ENCODE measurements at places on chromosomes 1 and 21.
A peak's percentile ranks its signal among the peaks of the same experiment; 100 is the strongest.

- DNase-seq: no peak
Measured at GRCh38 chr1:154837672-154838171, 32.4 kb downstream of the KCNN3 start.

DNA sequence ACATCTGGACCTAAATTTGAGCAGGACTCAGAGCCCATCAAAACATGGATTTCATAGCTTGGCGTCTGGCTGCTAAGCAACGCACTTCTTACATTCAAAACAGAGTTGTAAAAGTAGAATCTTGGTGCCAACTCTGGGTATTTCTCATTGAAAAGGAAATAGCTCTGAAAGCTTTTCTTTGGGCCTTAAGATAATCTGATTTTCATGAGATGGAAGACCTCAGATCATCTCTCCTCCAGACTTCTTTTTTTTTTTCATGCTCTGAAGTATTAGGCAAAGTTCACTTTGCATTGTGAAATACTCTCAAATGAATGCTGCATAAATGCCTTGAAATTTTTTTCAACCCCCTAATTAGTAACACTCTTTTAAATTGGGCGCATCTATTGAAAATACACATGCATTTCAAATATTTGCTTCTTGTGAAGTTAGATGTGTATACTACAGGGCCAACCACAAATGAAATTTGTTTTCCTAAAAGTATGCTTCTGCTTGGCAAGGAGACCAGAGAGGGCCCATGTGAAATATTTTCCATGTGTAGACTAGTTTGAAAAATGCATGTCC is 4.2 kb downstream of the ADAMTS5 start:
- peak; percentile 53 for DNase-seq

DNA sequence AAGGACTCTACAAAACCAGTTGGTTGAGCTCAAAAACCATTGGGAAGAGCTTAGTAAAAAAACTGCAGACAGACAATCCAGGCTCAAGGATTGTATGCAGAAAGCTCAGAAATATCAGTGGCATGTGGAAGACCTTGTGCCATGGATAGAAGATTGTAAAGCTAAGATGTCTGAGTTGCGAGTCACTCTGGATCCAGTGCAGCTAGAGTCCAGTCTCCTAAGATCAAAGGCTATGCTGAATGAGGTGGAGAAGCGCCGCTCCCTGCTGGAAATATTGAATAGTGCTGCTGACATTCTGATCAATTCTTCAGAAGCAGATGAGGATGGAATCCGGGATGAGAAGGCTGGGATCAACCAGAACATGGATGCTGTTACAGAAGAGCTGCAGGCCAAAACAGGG is 104.0 kb upstream of the BMP8A start:
- DNase-seq: peak; percentile 93

GRCh38 chr1:87706203-87706602 is 377.5 kb downstream of the LMO4 start:
- peak; percentile 81 for DNase-seq

DNA sequence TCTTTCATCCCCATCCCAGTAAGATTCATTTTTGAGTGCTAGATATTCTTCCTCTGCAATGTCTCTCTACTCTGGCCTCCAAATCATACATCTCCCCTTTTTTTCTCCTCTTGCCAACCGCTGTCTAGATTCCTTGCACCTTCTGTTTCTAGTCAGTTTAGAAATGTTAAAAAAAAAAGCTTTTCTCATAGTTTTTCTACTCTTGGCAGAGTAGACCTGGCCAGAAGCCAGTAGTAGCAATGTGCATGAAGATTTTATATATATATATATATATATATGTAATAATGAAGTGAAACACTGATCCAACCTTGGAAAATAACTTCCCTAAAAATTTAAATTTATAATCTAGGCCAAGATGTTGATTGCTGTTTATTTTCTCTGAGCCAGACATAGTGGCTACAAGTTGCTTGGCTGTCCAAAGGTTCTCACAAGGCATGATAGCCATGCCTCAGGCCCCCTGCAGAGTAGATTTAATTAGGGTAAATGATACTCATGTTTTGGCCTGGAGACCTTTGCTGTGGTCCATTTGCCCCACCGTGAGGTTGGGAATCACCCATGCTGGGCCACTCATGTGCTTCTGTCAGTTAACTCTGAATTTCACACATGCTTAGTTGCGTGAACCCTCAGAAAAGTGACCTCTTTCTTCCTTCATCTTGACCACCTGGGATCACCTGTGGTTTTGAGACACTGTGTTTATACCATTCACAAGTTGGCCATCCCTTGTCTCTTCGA is 103.4 kb upstream of the KCNE2 start:
- DNase-seq: no peak

GRCh38 chr21:39198800-39199199 is 15.5 kb upstream of the PSMG1 start:
- DNase-seq: no peak

DNA sequence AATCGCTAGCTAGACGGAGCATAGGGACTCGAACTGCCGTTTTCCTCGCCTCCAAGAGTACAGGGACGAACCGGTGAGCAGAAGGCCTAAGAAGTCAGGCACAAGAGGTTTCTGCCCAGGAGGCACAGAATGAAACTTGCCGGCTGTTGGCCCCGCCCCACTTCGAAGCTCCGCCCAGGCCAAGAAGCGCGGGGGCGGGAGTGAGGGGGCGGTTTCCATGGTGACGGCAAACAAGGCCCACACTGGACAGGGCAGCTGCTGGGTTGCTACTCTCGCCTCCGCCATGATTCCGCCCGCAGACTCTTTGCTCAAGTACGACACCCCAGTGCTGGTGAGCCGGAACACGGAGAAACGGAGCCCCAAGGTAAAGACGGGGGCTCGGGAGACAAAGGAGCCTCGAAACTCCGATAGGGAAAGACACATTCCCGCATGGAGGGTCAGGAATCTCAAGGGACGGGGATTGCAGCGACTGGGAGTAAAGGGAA is at the start of gene DNALI1:
TSS of gene DNALI1 (plus strand) at position 229 of the 485 bp plus-strand sequence. CDS start at position 284, 55 bp downstream.
- peak; percentile 89 for DNase-seq

DNA sequence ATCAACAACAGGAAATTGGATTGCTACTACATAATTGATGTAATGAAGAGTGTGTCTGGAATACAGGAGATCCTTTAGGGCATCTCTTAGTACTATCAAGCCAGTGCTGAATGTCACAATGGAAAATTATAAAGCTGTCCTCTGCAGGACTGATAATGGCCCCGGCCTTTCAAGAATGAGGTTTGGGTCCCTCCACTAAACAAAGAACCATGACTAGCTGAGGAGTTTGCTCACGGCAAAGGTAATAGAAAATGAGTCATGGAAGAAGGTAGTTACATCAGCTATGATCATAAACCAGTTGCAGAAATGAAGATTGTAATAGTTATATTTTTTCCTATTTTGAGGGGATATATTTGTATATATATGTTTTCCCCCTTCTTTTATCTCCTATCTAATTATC is 145.8 kb downstream of the KCNJ6 start:
- no peak for DNase-seq

GRCh38 chr1:52007215-52008002 is 16.9 kb upstream of the RAB3B start:
- peak; percentile 53 for DNase-seq

DNA sequence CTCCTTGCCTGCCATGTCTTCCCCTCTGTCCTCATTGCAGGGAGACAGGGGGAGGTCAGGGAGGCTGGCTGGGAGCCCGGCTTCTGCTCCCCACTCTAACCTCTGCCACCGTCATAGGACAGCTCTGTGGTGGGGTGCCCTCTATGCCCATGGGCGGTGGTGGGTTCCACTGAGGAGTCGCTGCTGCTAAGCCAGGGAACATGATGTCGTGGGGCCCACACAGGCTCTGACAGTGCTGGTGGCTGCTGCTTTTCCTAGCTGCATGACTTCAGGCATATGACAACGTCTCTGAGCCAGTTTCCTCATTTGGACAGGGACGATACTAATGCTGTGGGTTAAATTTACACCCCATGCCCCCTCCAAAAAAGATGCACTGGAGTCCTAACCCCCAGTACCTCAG is 14.7 kb downstream of the KCNA10 start:
- DNase-seq: no peak

DNA sequence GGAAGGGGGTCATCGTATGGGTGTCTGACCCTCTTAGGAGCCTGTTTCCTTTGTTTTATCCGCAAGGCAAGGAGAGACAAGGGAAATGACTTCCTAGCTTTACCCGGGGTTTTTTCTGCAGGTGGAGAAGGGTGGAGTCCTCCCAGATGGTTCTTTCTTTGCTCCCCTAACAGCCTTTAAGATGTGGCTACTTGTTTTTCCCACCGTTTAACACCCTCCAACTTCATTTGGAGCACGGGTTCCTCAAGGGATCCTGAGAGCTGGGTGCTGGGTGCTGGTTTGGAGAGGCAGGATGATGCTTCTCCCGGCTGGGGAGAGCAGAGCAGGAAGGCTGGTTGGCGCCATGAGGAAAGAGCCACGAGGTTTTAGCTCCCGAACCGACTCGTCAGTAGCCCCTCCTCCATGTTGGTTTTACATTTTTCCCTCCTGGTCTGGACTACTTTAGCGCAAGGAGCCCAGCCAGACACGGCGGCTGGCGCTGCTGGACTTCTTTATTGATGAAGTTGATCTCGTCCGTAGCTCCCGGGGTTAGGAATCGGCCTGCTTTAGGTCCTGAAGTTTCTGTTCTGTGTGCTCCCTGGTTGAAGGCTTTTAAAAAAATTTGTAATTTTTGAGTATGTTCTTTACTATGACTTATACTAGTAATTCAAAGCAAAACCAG is 1.4 kb downstream of the UCK2 start:
- peak; percentile 86 for DNase-seq

- DNase-seq: no peak
Measured at GRCh38 chr1:220682901-220683576, 7.1 kb upstream of the C1orf115 start.

DNA sequence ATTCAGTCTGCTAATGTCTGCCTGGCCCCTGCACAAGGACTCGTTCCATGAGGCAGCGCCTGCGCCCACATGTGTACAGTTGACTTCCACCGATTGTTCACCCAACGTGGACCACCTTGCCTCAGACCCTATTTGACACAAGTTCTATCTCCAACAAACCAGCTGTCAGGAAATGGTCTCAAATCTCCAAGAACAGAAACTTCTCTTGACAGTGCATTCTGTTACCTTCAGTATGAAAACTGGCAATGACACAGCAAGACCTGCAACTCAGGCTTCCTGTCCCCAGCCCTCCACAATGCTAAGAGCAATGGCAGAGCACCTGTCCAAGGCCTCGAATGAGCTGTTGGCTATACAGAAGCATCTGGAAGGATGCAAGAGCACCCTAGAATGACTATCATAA is 102.3 kb upstream of the CLDN14 start:
- no peak for DNase-seq

GRCh38 chr1:47951545-47952235 is 45.5 kb downstream of the TRABD2B start:
- no peak for DNase-seq

DNA sequence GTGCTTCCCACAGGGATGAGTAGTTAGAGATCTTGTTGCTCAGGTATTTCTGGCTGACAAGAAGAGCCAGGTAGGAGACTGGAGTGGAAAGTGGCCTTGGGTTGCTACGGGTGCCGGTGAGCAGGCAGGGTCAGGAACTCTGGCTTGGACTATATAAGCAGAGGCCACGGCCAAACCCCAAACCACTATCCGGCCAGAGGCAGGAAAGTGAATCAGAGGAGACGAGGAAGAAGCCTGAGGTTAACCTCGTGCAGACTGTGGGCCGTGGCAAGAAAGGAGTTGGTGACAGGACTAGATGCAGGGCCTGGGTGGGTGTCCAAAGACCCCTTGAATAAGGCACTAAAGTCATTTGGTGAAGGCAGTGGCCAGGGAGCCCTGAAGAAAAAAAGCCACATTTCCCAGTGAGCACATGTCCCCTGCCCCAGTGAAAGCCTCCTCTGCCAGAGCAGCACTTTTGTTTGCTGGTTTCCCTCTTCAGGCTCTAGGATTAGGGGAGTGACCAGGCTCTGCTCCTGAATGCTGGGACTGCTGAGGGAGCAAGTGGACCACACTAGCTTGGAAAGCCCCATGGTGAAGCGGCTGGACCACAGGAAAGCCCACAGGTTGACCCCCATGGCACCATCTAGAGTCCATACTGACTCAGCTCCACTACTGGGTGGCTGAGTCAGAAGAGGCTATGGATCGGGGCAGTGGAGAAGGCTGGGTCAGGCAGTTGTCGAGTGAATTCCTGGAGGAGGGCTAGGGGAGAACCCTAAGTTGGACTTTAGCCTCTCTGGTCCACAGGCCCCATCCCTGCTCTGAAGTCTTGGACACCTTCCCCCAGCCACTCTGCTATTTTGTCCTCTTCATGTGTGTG is 23.4 kb downstream of the CSF1 start:
- DNase-seq: peak; percentile 65

GRCh38 chr1:64687725-64688327 is 57.0 kb upstream of the RAVER2 start:
- no peak for DNase-seq
